ENCODE measurements at places on chromosomes 6 and 20.

- DNase-seq: no peak
Measured at GRCh38 chr6:26474439-26474881, 16.7 kb downstream of the BTN2A1 start.

DNA sequence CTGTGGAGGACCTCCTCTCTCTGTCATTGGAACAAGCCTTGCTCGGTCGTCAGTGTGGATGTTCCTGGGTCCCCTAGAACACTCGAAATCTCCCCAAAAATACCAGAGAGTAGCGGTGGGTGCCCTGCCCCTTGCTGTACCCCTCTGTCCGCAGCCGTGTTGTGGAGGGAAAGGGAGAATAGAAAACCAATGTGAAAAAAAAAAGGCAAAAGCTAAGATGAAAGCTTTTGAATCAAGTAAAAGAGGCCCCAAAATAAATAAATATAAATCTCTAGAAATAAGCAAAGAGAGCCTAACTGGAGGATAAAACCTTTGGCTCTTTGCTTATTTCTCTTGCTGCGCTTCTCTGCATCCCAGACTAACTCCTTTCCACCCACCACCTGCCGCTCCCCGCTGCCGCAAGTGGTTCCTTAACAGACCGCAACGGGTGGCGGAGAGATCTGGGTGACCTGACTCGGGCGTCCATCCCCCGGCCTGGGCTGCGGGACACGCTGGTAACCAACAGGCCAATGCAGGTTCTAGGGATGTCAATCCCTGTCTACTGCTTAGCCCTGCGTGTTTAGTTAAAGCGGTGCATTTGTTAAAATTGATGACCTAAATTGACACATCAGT lies 110.0 kb downstream of the GPX5 start:
- no peak for DNase-seq

GRCh38 chr6:88490908-88491264 lies 324.7 kb upstream of the CNR1 start:
- no peak for DNase-seq

DNA sequence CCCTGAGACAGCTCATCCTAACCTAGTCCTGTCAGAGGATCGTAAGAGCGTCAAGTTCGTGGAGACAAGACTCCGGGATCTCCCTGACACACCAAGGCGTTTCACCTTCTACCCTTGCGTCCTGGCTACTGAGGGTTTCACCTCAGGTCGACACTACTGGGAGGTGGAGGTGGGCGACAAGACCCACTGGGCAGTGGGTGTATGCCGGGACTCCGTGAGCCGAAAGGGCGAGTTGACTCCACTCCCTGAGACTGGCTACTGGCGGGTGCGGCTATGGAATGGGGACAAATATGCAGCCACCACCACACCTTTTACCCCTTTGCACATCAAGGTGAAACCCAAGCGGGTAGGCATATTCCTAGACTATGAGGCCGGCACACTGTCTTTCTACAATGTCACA lies 3.2 kb upstream of the RPP21 start:
- DNase-seq: no peak

DNA sequence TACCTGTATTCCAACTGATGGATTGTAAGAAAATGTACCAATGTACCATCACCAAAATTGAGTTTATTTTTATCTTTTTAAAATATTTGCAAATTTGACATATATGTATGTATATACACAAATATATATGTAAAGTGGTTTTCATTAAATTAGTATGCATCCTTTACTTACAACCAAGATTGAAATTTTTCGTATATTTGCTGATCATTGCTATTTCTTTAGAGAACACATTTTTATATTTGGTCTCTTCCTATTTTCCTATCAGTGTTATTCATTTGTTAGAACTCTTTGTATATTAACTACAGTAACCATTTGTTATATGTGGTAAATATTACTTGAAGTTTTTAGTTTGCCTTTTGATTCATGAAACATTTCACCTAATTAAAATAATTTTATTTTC lies 74.2 kb downstream of the MTFR2 start:
- DNase-seq: no peak

DNA sequence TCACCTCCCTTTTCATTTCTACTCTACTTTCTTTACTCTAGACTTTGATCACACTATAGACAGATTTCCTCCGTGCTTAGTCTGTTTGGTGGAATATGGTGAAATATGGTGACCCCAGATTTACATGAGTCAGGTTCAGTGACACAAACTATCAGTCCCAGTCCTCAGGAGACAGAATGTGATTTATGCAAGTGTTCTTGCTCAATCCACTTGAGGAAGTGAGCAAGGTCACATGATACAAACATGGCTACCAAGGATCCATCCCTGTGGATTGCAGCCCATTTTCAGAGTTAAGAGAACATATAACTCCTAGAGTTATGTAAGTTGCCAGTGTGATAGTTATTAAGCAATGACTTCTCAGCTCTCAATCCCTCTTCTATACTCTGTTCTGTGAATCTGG lies 23.7 kb upstream of the TSHZ2 start:
- DNase-seq: no peak

GRCh38 chr20:42747765-42748411 lies 441.8 kb downstream of the PTPRT start:
- no peak for DNase-seq

DNA sequence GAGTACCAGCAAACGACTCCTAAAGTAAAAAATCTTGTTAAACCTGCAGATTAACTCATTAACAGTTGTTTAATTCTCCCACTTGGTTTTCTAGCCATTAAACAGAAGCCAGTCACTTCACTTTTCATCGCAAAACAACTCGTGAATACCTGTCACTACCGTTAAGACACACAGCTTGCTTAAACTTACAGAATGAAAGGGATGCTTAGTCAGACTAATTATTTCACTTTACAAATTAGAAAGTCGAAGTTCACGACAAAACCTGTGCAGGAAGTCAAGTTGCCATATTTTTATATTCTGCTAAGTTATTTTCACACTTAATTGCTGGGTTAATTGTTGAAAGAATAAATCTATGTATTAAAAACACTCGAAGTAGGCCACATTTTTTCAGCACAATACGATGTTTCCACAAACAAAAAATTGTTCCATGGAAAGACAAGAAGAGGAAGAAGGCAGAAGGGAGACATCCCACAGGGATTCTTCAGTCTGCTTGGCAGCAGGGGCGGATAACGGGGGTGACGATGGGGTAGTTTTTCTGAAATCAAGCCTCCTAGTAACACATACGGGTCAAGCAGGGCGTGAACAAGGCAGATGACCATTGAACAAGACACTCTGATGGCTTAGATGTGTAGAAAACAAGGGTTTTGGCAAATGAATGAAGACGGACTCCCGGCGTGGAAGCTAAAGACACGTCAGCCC lies 933 bp downstream of the SSR1 start:
- DNase-seq: no peak

DNA sequence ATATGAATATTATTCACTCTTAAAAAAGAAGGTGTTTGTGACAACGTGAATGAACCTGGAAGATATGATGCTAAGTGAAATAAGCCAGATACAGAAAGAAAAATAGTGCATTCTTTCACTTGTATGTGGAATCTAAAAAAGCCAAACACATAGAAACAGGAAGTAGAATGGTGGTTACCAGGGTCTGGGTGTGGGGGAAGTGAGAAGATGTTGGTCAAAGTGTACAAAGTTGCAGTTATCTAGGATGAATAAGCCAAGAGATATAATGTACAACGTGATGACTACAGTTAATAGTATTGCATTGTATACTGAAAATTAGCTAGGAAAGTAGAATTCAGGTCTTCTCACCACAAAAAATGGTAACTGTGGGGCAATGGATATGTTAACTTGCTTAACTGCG lies 151.1 kb upstream of the HCRTR2 start:
- DNase-seq: no peak

DNA sequence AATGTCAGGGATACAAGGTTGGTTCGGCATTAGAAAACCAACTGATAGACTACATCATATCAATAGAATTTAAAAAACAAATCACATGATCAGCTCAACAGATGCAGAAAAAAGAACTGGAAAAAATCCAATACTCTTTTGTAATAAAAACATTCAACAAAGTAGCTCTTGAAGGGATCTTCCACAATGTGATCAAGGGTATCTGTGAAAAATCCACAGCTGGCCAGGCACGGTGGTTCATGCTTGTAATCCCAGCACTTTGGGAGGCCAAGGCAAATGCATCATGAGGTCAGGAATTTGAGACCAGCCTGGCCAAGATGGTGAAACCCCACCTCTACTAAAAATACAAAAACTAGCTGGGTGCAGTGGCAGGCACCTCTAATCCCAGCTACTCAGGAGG lies 63.1 kb downstream of the ASCC3 start:
- no peak for DNase-seq

- DNase-seq: no peak
Measured at GRCh38 chr6:35730745-35731413, 6.0 kb upstream of the ARMC12 start.

DNA sequence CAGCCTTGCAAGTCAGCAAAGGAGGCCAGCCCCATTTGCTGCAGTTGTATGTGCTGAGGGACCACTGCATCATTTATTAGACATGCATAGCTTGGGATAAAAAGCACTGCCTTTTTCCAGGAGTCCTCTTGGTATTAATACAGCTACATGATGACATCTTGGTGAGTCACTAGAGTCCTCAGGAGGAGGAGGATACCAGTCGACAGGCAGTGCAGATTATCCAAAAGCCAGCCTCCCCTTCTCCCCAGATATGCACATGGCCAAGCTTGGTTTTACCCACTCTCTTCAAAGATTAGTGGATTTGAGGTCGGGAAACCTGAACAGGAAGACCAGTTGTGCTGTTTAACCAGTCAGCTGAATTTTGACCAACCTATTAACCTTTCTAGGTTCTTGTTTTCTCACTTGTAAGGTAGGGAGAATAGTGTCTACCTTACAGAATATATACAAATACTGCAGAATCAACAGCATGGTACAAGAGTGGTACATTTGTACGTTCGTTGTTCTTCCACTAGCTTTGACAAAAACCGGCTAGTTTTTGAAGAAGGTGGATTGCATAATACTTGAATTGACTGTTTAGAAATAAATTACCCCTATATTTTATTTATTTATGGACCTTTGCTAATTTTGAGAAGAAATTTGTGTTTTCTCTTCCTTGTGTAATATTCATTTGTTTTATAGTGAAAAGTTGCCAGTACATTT lies 31.9 kb downstream of the VAPB start:
- DNase-seq: no peak

GRCh38 chr20:57838670-57839151 lies 128.9 kb upstream of the PMEPA1 start:
- DNase-seq: no peak

DNA sequence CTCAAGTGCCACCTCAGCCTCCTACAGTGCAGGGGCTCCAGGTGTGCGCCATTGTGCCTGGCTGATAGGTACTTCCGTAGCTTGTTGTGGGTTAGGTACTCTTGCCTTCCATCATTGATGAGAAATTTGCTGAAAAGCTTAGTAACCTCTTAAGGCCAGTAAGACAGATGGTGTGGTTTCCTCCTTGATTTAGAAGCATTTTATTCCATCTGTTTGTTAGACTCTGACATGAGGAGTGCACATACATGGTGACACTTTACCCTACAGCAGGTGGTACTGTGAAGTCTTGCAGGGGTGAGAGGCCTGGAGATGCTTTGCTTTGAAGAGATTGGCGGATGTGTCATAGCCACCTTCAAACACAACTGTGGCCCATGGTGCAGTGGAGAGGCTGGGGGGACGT lies 14.8 kb upstream of the MTG2 start:
- DNase-seq: no peak

DNA sequence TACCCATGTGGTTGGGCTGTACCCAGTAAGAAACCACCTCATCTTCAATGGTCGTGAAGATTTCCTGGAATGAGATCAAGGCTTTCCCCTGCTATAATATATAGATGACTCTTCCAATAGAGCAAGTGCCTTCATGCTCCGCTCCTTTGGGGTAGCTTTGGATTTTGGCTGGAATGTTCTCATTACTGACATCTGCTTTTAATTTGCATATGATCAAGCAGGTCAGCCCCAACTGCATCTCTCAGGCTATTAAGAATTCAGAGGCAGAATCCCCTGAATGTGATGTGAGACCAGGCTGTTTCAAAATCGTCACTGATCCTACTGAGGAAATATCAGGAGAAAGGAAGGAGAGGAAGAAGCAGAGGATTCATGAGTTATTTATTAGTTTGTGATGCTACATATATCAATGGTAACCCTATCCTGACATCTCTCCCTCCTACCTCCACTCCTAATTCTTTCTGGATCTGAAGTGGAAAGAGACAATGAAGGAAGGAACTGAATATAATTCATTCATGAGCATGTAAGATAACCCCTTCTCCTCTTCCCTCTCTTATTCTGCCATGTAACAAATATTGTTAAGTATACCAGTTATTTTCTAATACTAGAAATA lies 47.6 kb upstream of the FUCA2 start:
- DNase-seq: no peak

- DNase-seq: no peak
Measured at GRCh38 chr6:37054171-37054570, 48.7 kb downstream of the FGD2 start.

DNA sequence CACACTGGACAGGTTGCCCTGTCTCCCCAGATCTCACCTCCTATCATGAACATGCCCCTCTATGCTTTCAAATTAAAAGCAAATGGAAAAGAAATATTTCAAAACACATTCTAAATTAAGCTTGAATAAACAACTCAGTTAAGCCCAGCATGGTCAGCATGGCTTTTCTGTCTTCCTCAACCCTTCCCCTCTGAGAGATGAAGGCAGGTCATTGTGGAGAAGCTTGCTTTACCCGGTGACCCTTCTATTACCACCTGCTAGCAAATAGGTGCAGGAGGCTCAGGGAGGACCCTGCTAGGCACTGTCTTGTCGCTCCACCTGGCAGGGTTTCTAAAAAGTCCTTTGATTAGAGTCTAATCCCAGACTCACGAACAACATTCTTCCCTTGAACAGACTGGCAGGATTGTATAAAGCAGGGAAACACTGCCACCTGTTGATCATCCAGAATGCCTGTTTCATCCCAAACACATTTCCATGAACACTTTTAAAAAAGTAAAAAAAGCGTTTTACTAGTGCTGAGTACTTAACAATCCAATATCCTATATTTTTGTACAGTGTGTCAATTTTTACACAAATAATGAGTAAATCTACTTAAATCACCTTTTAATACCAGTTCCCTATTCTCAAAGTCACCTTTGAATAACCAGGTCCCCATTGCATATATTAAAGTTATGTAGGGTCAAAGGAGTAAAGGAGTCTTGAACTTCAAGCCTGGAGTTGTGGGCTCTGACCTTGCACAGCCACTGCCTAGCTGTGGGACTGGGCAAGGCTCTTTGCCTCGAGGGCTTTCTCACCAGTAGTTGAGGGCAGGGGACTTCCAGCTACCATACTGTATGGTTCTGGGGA lies 75.5 kb downstream of the GPR6 start:
- no peak for DNase-seq

GRCh38 chr20:40925829-40926510 lies 102.7 kb upstream of the TOP1 start:
- no peak for DNase-seq

DNA sequence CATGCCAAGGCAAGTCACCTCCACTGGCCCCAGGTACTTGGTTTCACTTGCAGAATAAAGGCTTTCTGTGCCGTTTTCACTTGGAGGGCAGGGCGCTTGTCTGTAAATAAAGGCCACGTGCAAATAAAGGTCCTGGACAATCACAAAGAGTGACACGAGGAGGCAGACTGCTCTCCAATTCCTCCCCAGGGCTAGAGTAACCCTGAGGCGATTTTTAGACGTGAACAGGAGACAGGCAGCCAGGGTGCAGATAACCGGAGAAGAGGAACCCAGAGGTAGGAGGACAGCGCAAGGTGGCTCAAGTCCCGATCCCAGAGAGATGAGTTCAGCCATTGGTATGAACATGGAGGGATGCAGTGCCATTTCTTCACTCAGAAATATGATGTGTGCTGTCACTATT lies 327.4 kb downstream of the KIF16B start:
- no peak for DNase-seq

- DNase-seq: no peak
Measured at GRCh38 chr6:105568751-105569150, 165.9 kb upstream of the PREP start.
